ENCODE measurements at places on chromosomes 1 and 21.

DNA sequence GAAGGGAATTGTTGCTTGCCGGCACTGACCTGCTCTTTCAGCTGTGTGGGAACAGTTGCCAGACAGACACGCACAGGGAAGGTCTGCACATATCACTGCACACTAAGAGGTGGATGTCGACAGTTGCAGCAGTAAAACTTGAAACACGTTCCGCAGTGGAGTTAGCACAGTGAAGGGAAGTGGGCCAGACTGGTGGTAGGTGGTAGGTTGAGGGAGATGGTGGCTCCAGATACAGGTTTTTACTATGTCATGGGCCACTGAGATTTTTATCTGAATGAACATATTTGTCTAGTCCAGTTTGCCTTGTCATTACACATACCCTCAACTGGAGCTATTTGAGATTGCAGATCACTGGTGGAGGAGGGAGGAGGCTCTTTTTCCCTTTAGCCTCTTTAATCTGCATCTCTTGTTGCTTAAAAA, 13.5 kb downstream of the MRPS6 start:
- no peak for DNase-seq

DNA sequence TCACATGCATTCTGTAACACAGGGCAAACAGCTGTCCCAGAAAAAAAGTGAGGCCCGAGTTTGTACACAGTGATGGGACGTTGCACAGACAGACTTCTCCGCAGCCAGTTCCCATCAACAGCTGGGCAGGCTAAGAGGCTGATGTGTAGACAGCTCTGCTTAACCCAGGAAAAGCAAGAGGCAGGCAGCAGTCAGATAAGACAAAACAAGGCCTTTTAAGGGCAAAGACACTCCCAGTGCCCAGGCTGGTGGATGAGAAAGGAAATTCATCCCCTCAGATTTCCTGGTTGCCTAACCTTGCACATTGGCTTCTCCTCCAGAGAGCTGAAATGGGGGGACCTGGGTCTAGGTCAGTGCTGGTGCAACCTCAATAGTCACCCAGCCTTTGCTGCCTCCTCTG, 17.2 kb upstream of the PHLDA3 start:
- no peak for DNase-seq

GRCh38 chr1:7579016-7579415, 192.1 kb upstream of the VAMP3 start:
- DNase-seq = no peak

- no peak for DNase-seq
These were observed 106.8 kb upstream of the TENT5C start for GRCh38 chr1:117499071-117499470.
